ENCODE measurements at places on chromosomes 4 and X. TPM values are rescaled to one million over a fixed set of nuclear protein-coding genes. Genes with fewer than 3 reads are reported as not detected.

KIAA0232 gene
- total RNA-seq = 13.7 TPM

TCEAL7 gene
- total RNA-seq = 74.1 TPM

FAM47C gene
- not detected for total RNA-seq

RTL3 gene
- not detected for total RNA-seq

TSPAN7 gene
- 0.17 TPM for total RNA-seq

CXCL10 gene
- total RNA-seq = under 0.01 TPM

JCHAIN gene
- total RNA-seq = 0.34 TPM

USP27X gene
- 3.0 TPM for total RNA-seq

MAGEA6 gene
- not detected for total RNA-seq

TMSB15B gene
- 4.9 TPM for total RNA-seq

SSX5 gene
- not detected for total RNA-seq

REPS2 gene
- 0.52 TPM for total RNA-seq

TKTL2 gene
- total RNA-seq = not detected

TRAM1L1 gene
- 3.3 TPM for total RNA-seq

RNF150 gene
- total RNA-seq = 0.26 TPM
